PC-9 (cell line): ENCODE measurements at places on chromosomes 16 and 17.
A peak's percentile ranks its signal among the peaks of the same experiment; 100 is the strongest.

DNA sequence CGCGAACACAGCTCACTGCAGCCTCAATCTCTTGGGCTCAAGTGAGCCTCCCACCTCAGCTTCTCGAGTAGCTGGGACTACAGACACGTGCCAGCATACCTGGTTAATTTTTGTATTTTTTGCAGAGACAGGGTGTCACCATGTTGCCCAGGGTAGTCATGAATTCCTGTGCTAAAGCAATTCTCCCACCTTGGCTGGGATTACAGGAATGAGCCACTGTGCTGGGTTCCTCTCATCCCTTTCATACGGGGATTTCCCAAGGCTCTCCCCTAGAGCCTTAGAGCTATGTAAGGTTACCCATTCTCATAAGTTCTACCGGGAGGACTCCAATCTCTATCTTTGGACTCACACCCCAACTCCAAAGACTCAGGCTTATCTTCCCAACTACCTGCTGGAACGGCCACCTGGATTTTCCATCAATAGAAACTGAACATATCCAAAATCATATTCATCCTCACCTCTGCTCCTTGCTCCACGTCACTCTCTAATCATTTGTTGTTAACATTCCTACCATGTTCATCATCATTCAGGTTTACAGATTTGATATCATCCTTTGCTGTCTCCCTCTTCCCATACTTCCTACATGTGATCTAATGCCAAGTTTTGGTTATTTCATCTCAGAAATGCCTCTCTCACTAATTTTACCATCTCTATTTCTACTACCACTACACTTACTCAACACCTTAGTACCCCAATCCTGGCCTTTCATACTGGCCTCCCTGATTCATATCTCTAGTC lies 92.5 kb downstream of the NCOR1 start:
- H3K4me1 ChIP-seq, result no peaks in the 10 kb centered on the region
- H3K27me3 ChIP-seq, result no peaks in the 10 kb centered on the region
- H3K36me3 ChIP-seq, result peaks cover 10% of the 10 kb centered on the region; the same call in 1 of the 2 replicates
- DNase-seq, result no peak

- no peak overlapping the region for H3K27ac ChIP-seq
- H3K4me1 ChIP-seq, result no peaks in the 10 kb centered on the region
- H3K36me3 ChIP-seq, result no peaks in the 10 kb centered on the region
- DNase-seq, result no peak
- H3K4me3 ChIP-seq, result no peak overlapping the region
These were observed 525.2 kb upstream of the PSMD7 start for GRCh38 chr16:73771196-73772064.

GRCh38 chr16:19269098-19269497 lies 16.4 kb upstream of the CLEC19A start:
- no peak for DNase-seq
- no peak overlapping the region for H3K27ac ChIP-seq
- H3K27me3 ChIP-seq, result no peaks in the 10 kb centered on the region
- no peaks in the 10 kb centered on the region for H3K36me3 ChIP-seq
- H3K4me1 ChIP-seq, result no peaks in the 10 kb centered on the region

- DNase-seq, result no peak
- H3K36me3 ChIP-seq, result no peaks in the 10 kb centered on the region
- H3K4me3 ChIP-seq, result no peak overlapping the region
- H3K4me1 ChIP-seq, result peaks cover 7% of the 10 kb centered on the region
These were observed 48.4 kb downstream of the AKAP1 start for GRCh38 chr17:57133486-57133885.

DNA sequence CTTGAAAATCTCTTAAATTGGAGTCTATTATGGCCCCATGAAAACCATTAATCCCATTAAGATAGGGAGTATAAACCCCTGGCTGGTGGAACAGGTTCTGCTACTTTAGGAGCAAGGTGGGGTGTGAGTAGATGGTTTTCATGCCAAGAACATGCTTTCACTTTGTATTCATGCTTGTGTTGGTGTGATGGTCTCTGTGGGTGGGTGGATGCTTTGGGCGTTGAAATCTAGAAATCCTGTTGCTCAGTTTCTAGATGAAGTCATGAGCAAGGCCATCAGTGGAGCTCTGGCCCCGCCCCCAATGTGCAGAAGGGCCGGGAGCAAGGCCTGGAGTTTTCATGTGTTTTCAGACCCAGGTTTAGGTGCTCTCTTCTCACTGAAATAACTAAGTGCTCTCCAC lies 20.1 kb downstream of the PLD6 start:
- no peak overlapping the region for H3K4me3 ChIP-seq
- peaks cover 9% of the 10 kb centered on the region for H3K4me1 ChIP-seq
- peak; percentile 55 for DNase-seq
- no peaks in the 10 kb centered on the region for H3K27me3 ChIP-seq
- H3K36me3 ChIP-seq, result peaks cover 36% of the 10 kb centered on the region
- no peak overlapping the region for H3K27ac ChIP-seq

DNA sequence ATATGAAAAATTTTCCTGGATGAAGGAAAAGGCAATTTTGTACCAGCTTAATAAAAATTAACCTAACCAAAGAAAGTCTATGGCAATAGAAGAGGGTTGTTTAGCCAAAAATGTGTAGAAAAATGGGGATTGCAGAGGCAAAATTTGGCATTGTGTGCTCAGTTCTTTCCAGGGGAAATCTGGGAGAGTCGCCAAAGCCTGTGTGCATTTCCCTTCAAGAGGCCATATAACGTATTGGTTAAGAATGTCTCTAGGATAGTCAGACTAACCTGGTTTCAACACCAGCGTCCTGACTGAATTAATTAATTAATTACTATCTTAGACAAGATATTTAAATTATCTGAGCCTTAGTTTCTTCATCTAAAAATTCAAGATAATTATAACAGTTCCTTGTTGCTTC lies 44.8 kb upstream of the HLF start:
- H3K36me3 ChIP-seq, result no peaks in the 10 kb centered on the region
- H3K27me3 ChIP-seq, result peaks cover 68% of the 10 kb centered on the region
- no peak for DNase-seq
- no peak overlapping the region for H3K4me3 ChIP-seq
- H3K27ac ChIP-seq, result no peak overlapping the region

GRCh38 chr16:27238016-27238587 lies 30.5 kb downstream of the NSMCE1 start:
- no peaks in the 10 kb centered on the region for H3K27me3 ChIP-seq
- H3K27ac ChIP-seq, result no peak overlapping the region
- no peak for DNase-seq
- peaks cover 4% of the 10 kb centered on the region; the same call in 1 of the 2 replicates for H3K36me3 ChIP-seq
- H3K4me3 ChIP-seq, result no peak overlapping the region

- no peak overlapping the region for H3K4me3 ChIP-seq
- no peak overlapping the region for H3K27ac ChIP-seq
- H3K27me3 ChIP-seq, result no peaks in the 10 kb centered on the region
- no peak for DNase-seq
These were observed 31.8 kb downstream of the NDEL1 start for GRCh38 chr17:8467527-8467926.

GRCh38 chr17:66909804-66910373 lies 54.6 kb upstream of the CACNG4 start:
- no peak overlapping the region for H3K4me3 ChIP-seq
- no peak overlapping the region for H3K27ac ChIP-seq
- DNase-seq, result no peak
- no peaks in the 10 kb centered on the region for H3K4me1 ChIP-seq

GRCh38 chr17:81510785-81511553 lies 1.6 kb downstream of the ACTG1 start:
- DNase-seq, result no peak
- H3K4me3 ChIP-seq, result peak overlapping the region; percentile 81
- peaks cover 32% of the 10 kb centered on the region for H3K36me3 ChIP-seq
- peaks cover 7% of the 10 kb centered on the region for H3K4me1 ChIP-seq
- H3K27me3 ChIP-seq, result no peaks in the 10 kb centered on the region

DNA sequence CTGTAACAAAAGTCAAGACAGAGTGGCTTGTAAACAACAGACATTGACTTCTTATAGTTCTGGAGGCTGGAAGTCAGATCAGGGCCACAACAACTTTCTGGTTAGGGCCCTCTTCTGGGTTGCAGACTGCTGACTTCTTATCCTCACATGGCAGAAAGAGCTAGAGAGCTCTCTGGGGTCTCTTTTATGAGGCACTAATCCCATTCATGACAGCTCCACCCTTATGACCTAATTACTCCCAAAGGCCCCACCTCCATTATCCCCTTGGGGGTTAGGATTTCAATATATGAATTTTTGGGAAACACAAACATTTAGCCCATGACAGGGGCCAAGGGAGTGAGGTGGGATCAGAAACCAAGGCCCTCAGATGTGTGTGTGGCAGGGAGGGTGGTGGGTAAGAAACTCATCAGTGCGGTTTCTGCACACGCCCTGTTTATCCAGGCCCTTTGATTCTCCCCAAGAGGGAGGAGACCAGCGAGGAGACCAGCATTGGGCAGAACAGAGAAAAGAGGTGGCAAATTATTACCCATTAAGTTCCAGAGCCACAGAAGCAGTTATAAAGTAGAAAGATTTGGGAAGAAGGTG lies 74.8 kb downstream of the UTP18 start:
- no peak overlapping the region for H3K27ac ChIP-seq
- peaks cover 83% of the 10 kb centered on the region for H3K27me3 ChIP-seq
- no peak for DNase-seq
